ENCODE measurements at places on chromosomes 16 and 17. TPM values are rescaled to one million over a fixed set of nuclear protein-coding genes. Genes with fewer than 3 reads are reported as not detected.

Gene NFAT5
- total RNA-seq = 15.6 TPM

Gene MRM3
- 8.5 TPM for total RNA-seq

Gene SLC12A4
- total RNA-seq = 20.0 TPM

Gene DHRS7C
- total RNA-seq = 0.28 TPM

Gene KRTAP4-1
- not detected for total RNA-seq

Gene GRN
- total RNA-seq = 166 TPM

Gene RNFT1
- total RNA-seq = 33.5 TPM

DNA sequence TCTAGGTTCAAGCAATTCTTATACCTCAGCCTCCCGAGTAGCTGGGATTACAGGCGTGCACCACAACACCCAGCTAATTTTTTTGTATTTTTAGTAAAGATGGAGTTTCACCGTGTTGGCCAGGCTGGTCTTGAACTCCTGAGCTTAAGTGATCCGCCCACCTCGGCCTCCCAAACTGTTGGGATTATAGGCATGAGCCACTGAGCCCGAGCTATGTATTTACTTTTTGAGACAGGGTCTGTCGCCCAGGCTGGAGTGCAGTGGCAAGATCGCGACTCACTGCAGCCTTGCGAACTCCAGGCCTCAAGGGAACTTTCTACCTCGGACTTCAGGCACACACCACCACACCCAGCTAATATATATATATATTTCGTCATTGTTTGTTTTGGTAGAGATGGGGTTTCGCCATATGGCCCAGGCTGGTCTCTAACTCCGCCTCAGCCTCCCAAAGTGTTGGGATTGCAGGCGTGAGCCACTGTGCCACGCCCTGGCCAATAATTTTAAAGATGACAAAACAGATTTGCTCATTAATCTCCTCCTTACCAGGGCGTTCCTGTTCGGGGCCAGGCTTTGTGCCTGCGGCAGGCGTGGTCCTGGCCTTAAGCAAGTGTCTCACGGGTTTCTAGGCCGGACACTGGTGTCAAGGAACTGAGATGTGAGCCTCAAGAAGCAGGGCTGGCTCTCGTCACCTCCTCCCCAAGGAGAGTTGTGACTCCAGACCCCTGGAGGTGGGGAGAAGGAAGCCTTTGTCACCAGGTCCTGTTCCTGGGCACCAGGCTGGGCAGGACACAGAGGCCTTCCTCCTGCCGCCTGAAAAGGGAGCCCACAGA, 4.3 kb upstream of the NPW start:
- DNase-seq = no peak

DNA sequence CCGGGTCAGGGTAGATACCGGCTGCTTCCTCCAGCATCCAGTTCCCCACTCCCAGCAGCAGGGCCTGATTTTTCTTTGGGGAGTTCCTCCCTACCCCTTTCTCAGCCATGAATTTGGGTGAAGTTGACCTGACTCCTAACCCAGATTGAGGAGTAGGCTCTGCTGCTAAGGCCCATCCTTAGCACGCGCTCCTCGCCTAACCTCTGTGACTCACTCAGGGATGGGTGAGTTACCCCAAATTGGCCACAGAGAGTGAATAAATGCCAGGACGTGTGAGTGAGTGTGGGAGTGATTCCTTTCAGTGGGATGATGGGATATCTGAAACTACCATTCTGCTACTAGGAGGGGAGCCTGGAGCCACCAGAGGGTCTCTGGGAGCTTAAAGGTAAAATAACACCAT, 28.9 kb upstream of the ABCC12 start:
- no peak for DNase-seq

DNA sequence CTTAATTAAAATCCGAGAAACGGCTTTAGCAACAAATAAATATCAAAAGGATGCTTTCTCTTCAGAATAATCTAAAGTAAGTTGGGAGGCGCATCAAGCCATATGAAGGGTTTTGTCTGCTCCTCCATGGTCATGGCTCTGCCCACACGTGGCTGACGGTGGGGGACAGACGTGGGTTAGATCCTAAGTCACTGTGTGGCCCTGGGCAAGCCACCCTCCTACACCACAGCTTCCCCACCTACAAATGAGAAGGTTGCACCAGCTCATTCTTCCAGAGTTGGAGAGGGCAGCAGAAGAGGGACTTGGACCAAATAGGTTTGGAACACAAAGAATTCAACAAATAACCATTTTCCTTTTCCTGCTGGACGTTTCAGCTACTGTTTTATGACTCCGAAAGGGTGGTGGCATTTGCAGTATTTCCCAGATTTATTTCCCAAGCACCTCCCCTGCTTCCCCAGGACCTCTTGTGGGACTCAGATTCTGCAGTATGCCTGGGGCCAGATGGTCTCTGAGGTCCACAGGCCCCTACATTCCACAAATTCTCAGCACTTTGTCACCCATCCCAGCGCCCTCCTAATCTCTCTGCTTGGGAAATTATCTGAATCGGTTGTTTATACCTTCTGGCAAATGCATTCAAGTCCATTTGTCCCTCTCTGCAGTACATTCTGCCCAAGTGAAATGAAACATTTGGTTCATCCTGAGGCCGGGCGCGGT, 17.8 kb downstream of the LRRC75A start:
- DNase-seq = no peak

- no peak for DNase-seq
These were observed 3.1 kb upstream of the PSMB10 start for GRCh38 chr16:67939507-67940445.

- DNase-seq = peak; percentile 74
These were observed 15.0 kb downstream of the GINS2 start for GRCh38 chr16:85673529-85674417.

DNA sequence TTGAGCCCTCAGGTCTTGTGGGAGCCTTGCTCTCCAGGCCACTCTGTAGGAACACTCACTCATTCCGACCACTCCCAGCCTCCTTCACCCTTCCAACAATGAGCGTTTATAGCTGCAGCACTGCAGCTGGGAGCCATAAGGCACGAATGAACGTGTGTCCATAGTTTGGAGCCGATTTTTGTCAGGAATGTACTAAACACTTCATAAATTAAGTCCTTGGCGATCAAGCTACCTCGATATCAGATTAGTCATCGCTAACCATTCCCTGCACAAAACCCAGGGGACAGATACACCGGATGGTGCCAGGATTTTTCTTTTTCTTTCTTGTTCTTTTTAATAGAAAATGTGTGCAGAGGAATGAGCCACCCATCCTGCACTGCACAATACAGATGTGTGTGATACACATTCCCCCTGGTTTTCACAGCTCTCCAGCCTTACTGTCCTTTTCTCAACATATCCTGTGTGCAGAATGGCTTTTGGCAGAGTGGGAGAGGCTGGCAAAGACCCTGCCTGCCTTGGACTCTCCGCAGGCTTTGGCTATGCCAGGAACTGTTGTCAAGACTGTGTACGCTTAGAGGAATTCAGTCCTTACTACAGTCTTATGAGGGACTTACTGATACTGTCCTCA, 68.4 kb upstream of the ELAC2 start:
- DNase-seq = no peak

GRCh38 chr17:74280093-74280513, 6.1 kb downstream of the DNAI2 start:
- no peak for DNase-seq

- DNase-seq = no peak
These were observed 106.9 kb upstream of the SIAH1 start for GRCh38 chr16:48492133-48492532.

- no peak for DNase-seq
These were observed 17.6 kb upstream of the ABR start for GRCh38 chr17:1197379-1197778.

DNA sequence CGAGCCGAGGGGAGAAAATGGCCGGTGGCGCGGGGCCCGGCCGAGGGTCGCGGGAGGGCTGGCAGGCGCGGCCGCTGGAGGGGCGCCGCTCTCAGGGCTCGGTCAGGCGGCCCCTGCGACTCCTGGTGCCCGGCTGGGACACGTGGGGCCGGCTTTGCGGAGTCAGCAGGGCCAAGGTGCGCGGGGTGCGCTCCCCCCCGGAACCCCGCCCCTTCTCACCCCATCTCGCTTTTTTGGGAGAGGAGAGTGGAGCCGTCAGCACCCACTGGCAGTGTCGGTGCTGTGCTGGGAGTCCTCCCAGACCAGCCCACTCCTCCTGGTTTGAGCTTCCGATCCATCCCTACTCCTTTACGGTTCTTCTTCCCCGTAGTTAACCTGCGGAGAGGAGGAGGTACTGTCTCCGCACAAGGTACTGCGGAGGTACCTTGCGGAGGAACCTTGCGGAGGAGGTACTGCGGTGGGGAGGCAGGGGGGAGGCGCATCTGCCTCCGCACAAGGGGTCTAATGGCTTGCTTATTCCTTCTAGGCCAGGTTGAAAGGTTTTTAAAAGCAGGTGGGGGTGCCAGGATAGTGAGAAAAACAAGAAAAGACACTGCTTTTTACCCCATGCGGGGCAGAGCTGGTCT, 19.1 kb upstream of the CBX8 start:
- DNase-seq = no peak

GRCh38 chr17:73101031-73101430, 8.5 kb upstream of the SLC39A11 start:
- no peak for DNase-seq

DNA sequence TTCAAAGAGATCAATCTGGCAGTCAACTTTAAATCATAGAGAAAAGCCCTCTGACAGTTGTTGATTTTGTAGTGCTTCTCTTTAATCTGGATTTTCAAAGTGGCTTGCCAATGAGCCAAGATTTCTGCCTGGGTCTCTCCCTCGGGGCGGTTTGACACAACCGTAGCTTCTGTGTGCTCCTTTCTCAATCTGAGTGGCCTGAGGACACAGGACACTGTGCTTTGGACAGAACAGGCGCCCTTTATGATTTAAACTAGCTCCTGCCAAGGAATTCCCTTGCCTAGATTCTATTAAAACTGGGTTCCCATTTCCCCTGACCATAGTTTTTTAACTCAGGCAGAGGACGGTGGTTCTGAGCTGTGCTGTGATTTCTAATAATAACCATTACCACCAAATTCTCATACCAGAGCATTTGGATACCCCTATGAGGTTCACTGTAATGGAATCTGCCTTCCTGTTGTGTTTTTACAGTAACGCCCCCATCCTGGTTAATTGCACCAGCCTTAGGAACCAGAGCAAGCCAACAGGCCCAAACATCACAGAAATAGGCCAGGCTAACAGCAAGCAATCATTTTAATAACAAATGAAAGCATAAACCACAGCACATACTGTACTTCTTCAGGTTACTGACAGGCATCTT, 4.0 kb downstream of the ZFHX3 start:
- DNase-seq = no peak

DNA sequence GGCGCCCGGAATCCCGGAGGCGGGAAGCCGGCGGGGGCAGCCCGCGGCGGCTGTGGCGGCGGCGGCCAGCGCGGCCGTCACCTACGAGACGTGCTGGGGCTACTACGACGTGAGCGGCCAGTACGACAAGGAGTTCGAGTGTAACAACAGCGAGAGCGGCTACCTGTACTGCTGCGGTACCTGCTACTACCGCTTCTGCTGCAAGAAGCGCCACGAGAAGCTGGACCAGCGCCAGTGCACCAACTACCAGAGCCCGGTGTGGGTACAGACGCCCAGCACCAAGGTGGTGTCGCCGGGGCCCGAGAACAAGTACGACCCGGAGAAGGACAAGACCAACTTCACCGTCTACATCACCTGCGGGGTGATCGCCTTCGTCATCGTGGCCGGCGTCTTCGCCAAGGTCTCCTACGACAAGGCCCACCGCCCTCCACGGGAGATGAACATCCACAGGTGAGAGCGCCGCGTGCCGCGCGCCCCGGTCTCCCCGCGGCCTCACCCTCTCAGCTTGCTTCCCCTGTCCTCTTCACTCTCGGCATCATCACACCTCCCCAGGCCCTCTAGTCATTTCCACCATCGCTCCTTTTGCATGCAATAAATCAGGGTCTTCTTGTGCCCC, 706 bp downstream of the SHISA6 start:
- no peak for DNase-seq

DNA sequence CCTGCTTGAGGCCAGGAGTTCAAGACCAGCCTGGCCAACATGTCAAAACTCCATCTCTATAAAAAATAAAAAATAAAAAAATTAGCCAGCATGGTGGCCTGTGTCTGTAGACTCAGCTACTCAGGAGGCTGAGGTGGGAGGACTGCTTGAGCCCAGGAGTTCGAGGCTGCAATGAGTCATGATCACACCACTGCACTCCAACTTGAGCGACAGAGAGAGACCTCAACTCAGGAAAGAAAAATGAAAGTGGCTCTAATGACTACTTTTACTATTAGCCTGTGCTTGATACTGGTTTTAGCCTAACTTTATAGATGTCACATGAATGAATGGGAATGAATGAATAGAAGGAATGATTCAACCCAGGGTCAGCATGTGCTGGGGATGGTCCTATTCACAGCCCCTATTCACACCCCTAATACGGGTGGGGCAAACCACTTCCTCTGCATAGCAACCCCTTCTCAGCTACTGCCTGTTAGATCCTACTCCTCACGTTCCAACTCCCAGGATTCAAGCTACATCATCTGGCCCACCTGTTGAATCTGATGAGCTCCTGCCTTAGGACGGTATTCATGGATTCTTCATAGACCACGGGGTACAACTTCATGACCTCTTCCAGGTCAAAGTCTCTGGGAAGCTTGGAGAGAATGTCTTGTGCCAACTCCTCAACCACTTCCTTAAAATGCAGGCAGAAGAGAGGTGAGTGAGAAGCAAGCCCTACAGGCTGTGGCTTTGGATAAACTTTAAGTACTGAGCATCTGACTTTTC, 40.5 kb downstream of the LYRM1 start:
- DNase-seq = no peak

- DNase-seq = no peak
These were observed 13.5 kb downstream of the TRIM37 start for GRCh38 chr17:59093145-59093701.

DNA sequence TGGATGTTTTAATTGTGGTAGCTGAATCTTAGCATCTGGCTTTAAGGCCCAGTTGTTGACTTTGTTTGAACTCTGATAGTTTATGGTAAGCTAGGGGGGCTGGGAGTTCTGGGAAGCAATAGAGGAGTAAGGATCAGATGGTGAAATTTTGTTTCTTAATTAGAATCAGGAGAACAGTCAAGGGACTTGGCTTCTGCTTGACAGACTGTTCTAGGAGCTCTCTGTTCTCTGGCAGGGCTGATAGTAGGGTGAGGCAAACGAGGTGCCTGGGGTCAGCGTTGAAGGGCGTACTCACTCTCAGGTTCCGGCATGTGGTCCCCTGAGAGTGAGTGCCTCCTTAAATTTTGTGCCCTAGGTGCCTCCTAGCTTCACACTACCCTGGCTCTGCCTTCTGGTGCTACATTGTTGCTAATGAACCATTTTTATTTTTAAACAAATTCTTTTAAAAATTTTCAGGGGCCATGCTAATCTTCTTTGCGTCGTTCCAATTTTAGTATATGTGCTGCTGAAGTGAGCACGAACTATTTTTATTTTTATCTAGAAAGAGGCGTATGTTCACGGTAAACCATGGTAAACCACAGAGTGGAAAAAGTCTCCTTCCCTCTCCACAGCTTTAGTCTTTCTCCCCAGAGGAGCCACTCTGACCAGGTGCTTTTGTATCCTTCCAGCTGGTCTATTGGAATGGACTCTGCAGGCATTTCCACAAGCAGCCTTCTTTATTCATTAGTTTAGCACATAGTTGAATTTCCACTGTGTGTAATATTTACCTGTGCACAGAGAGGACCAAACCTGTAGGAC, 19.7 kb downstream of the SLC7A6 start:
- no peak for DNase-seq

Data from liver (tissue), 10 donors.